ENCODE measurements at places on chromosomes 2 and 18.
A peak's percentile ranks its signal among the peaks of the same experiment; 100 is the strongest.

DNA sequence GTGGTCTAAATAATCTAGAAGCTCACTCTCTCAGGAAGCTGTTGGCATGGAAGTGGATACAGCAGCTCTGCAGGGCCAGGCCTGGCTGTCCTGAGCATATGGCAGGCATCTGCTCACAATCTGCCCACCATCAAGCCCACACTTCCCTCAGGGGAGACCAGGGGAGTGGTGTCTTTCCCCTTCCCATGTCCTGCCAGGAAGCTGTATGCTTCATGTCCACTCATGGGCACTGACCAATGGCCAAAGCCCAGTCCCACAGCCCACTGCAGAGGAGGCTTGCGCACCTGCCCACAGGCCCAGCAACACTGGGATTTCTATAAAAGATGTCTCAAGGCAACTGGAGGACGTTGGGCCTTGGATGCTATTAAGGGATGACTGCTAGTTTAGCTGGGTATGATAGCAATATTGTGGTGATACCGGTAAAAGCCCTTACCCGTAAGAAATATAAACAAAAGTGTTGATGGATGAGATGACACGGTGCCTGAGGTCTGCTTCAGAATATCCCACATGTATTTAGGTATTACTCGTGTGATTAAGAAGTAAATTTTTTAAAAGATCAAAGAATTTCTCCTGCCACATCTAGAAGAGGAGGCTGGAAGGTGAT is 106.7 kb upstream of the CTDP1 start:
- no peak for DNase-seq

DNA sequence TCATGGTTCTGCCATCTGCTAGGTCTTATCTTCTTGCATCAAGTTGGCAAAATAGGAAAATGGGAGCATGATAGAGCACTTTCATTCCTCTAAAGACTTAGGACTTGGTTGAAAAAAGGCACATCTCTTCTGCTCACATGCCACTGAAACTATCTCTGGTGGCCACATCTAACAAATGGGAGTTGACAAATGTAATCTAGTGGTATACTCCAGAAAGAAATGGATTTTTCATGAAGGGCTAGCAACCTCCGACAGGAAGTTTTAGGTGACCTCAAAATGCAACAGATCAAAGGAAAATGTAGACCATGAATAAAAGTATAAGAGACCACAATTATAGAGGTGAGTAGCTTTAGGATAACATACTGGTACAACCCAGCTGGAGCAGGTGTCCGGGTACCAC is 224.1 kb downstream of the SETBP1 start:
- DNase-seq = no peak

- peak; percentile 24 for DNase-seq
Observed at GRCh38 chr2:100291152-100291970, 30.9 kb downstream of the LONRF2 start.

- no peak for DNase-seq
Observed at GRCh38 chr2:151520976-151521375, 111.3 kb downstream of the RIF1 start.

DNA sequence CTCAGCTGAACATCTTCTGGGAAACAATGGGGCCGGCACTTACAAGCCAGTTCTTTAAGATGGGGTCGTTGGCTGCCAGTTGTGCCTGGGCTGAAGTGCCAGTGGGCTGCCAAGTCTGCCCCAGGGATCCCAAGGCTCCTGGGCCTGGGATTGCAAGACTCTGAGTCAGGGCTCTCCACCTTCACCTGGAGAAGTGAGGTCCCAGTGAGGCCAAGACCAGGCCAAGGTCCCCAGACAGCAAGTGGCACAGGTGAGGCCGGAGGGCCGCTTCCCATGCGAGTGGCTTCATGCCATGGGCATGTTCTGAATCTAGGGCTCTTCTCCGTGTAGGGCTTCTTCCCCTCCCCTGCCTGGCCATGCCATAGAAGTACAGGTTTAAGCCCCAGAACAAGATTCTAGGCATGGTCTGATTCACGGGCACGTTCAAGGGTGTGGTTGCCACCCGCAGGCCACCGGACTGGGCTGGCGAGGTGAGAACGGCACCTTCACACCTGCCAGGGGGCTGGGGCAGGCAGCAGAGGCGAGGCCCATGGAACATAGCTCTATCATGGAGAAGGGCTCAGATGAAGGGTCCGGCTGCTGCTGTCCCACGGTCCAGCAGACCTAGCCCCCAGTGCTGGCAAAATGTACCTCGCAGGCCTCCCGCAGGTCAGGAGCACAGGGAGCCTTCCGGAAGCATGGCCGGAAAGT is 36.4 kb downstream of the TWIST2 start:
- no peak for DNase-seq

- DNase-seq = no peak
Observed at GRCh38 chr2:200679127-200679526, 93.3 kb downstream of the AOX1 start.

GRCh38 chr2:12549641-12550040 is 167.1 kb upstream of the TRIB2 start:
- no peak for DNase-seq

- no peak for DNase-seq
Observed at GRCh38 chr2:68857202-68857845, 13.9 kb downstream of the BMP10 start.

- DNase-seq = no peak
Observed at GRCh38 chr18:3529077-3529476, 79.1 kb downstream of the TGIF1 start.

- no peak for DNase-seq
Observed at GRCh38 chr18:59853380-59853779, 46.4 kb upstream of the PMAIP1 start.

GRCh38 chr2:203763938-203764664 is 57.7 kb downstream of the CD28 start:
- DNase-seq = no peak

GRCh38 chr2:105951384-105951694 is 206.6 kb downstream of the NCK2 start:
- DNase-seq = no peak

DNA sequence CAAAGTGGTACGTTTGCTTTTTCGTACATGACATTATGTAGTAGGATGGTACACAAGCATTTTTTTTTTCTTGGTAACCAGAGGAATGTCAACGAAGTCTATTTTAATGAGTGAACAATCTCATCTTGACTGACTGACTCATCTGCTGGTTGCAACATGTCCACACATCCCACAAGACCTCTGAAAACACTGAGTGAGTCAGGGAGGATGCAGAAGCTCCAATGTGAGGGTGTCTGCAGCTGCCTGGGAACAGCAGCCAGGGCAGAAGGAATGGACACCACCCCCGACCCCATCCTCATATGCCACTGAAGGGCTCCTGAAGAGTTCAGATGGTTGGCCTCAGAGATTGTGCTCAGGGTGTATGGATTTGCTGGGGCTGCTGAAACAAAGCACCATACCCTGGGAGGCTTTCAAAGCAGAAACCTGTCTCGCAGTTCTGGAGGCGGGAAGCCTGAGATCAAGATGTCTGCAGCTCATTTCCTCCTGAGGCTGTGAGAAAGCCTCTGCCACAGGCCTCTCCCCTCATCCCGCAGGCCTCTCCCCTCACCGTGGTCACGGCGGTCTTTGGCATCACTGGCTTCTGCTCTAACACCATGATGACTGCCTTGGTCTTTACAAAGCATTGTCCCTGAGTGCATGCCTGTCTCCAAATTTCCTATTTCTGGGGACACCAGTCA is 124.6 kb downstream of the LRATD1 start:
- no peak for DNase-seq

GRCh38 chr2:141384676-141385075 is 746.1 kb downstream of the LRP1B start:
- no peak for DNase-seq

GRCh38 chr2:132521341-132521740 is 104.7 kb downstream of the GPR39 start:
- no peak for DNase-seq

GRCh38 chr18:58823412-58823811 is 41.3 kb upstream of the ZNF532 start:
- no peak for DNase-seq

DNA sequence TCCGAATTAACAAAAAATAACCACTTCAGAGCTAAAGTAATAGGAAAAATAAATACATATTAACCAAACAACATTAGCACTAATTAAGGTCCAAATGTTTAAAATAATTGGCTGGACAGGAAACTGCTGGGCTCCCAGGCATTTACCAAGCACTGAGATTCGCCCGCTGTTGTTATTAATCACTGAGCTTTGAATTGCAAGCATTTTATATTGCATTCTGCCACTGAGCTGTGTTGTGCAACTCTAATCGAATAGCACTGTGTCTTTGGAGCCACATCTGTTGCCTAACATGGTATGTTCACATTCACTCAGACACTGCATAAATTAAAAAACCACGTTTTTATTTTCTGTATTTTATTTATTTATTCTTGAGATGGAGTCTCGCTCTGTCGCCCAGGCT is 88.9 kb downstream of the SOWAHC start:
- DNase-seq = no peak

DNA sequence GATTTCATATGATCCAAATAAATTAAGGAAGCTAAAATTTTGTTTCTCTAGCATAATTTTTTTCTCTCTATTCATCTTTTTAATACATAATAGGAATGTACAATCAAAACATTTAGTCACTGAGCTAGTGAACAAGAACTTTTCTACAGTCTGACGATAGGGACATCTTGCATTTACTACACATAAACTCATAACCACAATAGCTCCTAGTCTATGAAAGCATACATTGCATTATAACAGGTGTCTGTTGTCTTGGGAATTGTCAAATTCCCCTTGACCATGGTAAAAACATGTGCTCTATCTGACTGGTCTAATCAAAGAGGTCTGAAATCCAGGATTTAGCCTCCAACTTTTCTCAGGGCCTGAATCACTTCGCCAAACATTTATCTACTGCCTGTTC is 144.8 kb downstream of the FAM124B start:
- DNase-seq = no peak

GRCh38 chr2:21415234-21415633 is 291.5 kb downstream of the TDRD15 start:
- DNase-seq = no peak

- DNase-seq = no peak
Observed at GRCh38 chr2:18464913-18465312, 95.5 kb downstream of the RDH14 start.

GRCh38 chr2:100855606-100856005 is 35.7 kb downstream of the NPAS2 start:
- no peak for DNase-seq

DNA sequence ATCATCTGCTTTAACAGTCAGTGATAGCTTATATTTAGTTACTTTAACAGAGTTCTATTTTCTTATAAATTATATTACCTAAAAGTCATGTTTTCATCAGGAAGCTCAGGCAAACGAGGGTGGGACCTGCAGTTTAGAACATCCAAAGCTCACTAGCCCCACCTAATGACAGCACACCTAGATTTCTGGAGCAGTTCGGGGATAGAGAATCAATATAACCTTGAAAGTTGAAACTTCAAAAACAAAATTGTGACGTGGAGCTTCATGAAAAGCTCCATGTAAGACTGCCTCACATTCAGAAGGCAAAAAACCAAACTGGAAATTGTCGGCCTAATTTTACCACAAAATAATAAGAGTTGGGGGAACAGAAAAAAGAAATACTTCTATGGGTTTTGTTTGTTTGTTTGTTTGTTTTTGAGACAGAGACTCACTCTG is 185.9 kb upstream of the CCDC150 start:
- peak; percentile 18 for DNase-seq

- no peak for DNase-seq
Observed at GRCh38 chr2:46377666-46378560, 80.7 kb downstream of the EPAS1 start.

- no peak for DNase-seq
Observed at GRCh38 chr2:176647325-176648165, 378.3 kb downstream of the MTX2 start.

DNA sequence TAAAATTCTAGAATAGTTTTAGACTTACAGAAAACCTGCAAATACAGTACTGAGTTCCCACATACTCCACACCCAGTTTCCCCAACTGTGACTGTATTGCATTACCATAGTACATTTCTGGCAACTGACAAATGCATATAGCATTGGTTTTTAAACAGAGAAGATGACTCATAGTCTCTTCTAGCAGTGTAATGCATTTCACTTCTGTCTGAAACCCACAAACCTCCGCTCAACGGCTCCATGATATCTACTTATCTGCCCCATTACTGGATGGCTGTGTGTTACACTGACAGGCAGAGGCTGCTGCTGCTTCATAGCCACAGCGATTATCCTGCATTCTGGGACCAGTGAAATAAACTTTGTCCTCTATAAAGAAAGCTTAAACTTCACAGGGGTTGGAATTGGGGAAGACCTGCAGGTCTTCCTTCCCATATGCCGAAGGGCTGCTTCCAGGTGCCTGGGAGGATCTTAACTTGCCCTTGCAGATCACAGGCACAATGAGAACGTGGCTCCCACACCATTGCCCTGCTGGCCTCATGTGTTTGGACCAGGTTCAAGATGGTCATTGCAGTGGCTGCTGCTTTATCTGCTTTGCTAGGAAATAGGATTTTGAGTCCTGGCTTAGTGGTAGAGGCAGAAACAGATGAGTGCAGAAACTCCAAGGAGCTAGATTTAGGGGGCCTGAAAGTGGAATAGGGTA is 742.6 kb upstream of the HS6ST1 start:
- DNase-seq = no peak

DNA sequence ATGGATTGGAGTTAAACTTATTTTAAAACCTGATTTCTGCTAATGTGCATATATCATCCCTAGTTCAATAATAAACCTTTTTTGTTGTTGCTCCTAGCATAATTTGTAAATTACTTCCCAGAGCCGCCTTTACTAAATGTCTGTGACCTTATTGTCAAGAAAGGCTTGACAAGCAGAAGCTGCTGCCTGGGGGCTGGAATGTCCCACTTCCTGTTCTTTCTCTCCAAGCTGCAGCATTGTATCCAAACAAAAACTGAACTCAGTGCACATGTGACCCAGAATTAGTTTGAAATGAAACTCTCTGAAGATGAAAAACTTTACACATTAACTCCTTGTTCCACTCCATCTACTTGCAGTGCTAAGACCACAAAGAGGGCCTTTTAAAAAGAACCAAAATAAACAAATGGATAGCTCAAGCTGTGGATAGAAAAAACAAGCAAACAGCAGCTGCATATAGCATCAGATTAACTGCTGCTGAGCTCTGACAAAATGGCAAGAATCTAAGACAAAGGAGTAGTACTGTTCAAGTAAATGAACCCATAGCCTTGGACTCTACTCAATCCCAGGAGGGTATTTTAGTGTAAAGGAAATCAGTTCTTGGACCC is 99.8 kb upstream of the NEUROD1 start:
- no peak for DNase-seq

DNA sequence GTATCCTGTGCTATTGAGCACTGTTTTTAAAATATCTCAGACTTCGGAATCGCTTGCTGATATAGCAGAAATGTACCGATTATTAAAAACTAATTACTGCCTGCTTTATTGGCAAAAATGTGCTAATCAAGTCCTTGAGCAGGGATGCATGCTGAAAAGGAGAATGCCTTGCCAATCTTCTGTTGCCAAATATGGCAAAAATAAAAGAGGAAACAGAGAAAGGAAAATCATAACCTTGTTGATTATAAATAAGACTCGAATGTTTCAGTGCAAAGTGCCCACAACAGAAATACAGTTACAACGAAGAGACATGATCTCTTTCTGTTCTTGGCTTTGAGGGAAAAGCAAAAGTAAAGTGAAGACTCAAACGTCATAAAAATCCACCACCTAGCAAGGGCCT is 248.5 kb downstream of the TMEM182 start:
- no peak for DNase-seq

All from activated CD4-positive, alpha-beta T cell treated with anti-CD3 and anti-CD28 coated beads for 24 hours (primary cell).